ENCODE measurements at places on chromosomes 6 and 20.

DNA sequence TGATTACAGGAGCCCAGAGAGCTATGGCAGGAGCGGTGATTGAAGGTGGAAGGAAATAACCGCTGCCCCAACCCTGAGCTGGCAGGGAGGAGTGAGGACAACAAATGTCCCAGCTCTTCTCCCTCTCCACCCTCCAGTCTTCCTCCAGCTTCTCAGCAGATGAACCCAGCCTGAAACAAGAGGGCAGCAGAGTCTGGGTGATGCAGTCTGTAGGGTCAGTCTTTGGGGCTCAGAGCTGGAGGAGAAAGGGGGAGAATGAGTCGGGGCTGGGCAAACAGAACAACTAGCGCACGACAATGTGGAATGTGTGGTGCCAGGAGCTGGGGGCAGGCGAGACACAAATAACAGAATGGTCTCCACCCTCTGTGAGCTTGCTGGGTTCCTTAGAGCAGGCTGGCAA is 4.5 kb upstream of the GUCA1A start:
- DNase-seq, result no peak

DNA sequence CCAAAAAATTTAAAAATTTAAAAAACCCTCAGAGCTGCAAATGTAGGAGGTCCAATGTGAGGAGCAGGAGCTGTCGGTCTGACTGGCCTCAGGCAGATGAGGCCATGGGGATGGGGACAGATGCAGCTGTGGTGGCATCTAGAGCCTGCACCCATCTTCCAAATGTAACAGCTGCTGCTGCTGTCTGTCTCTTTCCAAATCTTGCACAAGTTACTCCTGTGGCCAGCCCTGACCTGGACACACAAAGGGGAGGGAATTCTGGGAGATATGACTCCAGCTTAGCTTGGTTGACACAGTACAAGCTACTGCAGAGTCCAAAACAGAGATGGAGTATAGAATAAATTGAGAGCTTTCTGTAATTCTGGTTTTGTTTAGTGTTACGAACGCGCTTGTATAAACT is 115.2 kb downstream of the PRND start:
- DNase-seq, result no peak

- DNase-seq, result no peak
Measured at GRCh38 chr6:108673153-108673552, 112.4 kb downstream of the FOXO3 start.

- no peak for DNase-seq
Measured at GRCh38 chr6:158413814-158414565, 101.7 kb downstream of the TULP4 start.

- no peak for DNase-seq
Measured at GRCh38 chr20:1185316-1185741, 548 bp upstream of the TMEM74B start.

DNA sequence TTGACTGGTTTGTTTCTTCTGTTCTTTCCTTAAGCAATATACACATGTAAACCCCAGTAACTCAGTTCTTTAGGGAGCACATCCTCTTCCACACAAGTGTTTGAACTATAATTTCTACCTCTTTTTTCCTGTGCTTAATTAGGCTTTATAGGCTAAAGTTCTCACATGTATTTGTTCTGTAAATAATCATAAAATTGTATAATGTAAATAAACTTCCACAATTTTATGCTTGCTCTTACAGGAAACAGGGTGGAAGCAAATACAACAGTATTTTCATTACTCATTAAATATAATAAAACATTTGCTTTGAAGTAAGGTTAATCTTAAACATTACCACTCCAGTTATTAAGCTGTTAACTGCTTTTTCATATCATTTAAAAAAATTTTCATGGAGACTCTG is 26.9 kb downstream of the GPRC6A start:
- DNase-seq, result no peak

DNA sequence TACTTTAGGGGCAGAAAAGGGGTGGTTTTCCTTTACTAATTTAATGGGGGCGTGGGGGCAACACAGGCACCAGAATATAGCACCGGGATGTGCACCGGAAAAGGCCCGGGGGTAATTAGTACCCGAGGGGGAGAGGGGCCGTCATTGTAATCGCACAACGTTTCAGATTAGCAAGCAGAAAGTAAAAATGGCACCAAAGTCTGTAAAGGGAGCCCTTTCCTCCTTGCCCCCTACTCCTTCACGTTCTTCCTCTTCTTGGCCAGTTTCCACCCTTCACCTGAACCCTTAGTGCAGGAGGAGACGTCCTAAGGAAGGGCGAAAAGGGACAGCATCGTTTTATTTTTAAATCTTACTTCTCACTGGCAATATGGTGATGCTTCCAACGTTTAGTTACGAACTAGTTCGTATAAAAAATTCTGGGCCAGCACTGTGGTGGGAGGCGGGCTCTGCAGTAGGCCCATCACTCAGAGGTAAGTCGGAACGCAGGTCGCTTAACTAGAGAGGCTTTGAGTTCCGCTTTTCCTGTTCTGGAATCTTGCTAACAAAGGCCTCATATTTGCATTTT is 742 bp upstream of the CEP85L start:
- no peak for DNase-seq

DNA sequence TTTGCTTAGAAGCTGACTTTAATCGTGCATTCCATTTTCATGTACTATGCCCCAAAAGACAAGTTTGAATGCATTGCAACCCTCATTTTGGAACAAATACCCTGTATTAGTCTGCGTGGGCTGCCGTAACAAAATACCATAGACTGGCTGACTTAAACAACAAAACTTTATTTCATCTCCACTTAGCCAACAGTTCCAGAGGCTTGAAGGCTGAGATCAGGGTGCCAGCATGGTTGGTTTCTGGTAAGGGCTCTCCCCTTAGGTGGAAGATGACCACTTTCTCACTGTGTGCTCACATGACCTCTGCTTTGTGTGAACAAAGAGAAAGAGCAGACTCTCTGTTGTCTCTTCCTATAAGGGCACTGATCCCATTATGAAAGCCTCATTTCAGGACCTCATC is 431.7 kb upstream of the MAP3K7 start:
- DNase-seq, result no peak

DNA sequence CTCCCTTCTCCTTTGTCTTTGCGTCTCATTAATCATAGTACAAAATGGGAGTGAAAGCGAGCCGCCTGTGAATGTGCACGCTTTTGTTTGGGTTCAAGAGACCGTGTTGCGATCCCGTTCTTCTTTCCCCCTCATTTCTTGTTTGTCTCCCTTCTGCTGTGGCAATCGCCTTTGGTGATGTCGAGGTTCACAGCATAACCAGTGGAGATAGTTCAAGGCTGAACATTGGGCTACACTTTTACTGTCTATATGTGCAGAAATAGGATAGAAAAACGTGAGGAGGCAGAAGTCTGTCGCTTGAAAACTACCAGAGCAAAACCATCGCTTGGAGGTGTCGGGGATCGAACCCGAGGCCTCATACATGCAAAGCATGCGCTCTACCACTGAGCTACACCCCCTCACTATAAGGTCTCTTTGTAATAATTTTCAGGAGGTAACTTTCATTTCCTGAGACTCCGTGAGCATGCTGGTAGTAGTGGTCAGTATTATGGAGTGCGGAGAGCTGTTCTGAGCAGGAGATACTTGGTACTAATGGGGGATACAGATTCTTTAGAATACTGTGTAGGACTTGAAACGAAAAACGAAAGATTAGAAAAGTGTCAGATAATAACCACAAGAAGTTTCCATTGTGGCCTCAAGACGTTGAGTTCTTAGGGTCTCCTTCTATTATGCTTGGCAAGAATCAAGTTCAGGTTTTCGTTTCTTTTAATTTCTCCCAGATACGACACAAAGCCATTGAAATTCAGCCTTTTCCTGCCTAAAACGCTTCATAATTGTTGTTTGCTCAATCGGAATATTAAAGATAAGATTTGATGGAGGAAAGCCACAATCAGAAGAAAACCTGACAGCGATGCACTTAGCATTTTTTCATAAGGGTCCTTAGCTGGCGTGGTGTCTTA is 106.6 kb downstream of the TRIM27 start:
- no peak for DNase-seq

GRCh38 chr20:31476643-31477215 is 1.6 kb downstream of the REM1 start:
- DNase-seq, result no peak

DNA sequence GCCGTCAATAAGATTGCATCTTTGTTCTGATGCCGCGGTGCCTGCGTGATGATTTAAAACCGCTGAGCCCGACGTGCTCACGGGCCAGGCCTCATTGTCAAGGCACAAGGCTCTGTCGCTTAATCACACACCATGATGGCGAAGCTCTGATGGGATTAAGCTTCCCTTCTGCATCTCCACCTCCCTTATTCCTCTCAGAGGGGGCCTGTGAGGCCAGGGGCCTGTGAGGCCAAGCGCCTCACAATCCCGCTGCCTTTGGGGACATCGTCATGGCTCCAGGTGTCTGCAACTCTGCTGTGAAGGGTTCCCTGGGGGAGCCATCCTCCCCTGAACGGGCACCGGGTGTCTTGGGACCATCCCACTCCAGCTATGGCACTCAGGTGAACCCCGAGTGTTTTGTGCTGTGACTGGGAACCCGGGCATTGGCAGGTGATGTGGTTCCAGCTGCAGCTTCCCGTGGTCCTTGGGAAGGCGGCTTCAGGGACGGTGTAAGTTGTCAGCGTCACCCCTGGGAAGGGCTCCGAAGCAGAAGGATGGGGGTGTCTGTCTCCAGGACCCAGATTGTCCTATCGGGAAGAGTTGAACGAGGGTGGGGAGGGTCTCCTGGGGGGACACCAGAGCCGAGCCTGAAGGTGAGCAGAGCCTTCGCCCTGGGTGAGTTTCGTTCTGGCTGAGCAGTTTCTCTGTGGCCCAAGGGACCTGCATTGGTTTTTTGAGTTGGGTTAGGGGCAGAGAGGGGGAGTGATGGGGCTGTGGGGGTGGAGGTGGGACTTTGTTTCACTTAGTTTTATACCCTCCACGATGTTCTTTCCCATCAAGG is 18.0 kb upstream of the BHLHE23 start:
- no peak for DNase-seq

DNA sequence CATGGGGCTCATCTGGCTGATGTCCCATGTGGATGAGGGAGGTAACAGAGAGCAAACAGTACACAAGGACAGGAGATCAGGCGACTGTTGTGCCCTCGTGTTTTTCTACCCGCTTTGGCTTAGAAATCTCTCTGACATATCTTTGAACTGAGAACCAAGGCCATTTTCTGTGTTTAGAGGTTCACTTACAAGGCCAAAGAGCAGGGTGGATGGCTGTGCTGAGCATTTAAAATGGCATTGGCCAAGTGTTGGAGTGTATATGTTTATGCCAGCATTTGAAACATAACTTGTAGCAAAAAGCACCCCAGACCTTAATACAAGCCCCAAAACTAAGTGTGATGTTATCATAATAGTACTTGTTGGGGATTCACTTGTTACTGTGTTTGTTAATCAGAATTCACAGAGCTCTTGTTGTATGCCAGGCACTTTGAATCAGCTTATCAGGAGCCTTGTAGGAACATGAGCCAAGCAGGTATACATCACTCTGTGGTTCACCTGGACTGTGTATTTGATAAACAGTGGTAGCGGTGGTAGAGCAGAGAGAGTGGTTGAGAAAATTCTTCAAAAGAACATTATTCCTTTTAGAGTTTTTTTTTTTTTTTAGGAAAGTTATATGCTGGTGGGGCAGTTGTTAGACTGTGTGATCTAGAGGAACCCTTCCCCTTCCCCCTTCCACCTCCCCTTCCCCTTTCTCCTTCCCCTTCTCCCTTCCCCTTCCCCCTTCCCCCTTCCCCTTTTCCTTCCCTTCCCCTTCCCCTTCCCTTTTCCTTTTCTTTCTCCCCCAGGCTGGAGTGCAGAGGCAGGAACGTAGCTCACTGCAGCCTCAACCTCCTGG is 71.3 kb downstream of the ATRN start:
- no peak for DNase-seq

- no peak for DNase-seq
Measured at GRCh38 chr6:108465098-108465495, 95.6 kb upstream of the FOXO3 start.

GRCh38 chr6:14417377-14417776 is 299.8 kb downstream of the CD83 start:
- no peak for DNase-seq

- DNase-seq, result no peak
Measured at GRCh38 chr6:127522714-127523113, 3.6 kb upstream of the MTCL3 start.

All from stimulated activated CD4-positive, alpha-beta T cell treated with anti-CD3 and anti-CD28 coated beads, Interleukin-4, amount 100 ng/mL, for 4 hours (primary cell).